ENCODE measurements at places on chromosomes 11 and 22.
A peak's percentile ranks its signal among the peaks of the same experiment; 100 is the strongest.

DNA sequence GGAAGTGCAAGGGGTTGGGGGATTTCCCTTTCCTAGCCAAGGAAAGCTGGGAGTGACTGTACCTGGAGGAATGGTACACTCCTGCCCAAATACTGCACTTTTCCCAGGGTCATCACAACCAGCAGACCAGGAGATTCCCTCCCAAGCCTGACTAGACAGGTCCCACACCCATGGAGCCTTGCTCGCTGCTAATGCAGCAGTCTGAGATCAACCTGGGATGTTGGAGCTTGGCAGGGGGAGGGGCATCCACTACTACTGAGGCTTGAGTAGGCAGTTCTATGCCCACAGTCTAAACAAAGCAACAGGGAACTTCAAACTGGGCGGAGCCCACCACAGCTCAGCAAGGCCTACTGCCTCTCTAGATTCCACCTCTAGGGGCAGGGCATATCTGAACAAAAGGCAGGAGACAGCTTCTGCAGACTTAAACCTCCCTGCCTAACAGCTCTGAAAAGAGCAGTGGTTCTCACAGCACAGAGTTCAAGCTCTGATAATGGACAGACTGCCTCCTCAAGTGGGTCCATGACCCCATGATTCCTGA lies 58.5 kb downstream of the SLC22A9 start:
- DNase-seq, result no peak

- no peak for DNase-seq
Observed at GRCh38 chr22:36232715-36233401, 6.5 kb downstream of the APOL2 start.

GRCh38 chr11:73383249-73384124 lies 7.3 kb downstream of the RELT start:
- no peak for DNase-seq

DNA sequence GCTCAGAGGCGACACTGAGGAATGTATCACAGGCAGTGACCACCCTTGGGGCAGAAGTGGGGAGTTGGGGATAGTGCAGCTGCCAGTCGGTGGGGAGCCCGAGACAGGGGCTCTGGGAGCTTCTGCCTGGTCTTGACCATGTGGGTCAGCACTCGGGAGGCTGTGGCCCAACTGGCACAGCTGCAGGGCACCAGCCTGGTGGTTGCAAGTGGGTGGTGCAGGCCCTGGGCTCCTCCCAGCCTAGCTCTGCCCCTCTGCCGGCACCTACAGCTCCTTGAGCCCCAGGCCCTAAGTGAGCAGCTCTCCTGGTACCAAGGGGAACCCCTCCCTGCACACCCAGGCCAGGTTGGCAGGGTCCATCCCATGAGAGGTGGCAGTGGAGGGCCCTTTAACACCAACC lies 12.6 kb upstream of the RASL10A start:
- no peak for DNase-seq

DNA sequence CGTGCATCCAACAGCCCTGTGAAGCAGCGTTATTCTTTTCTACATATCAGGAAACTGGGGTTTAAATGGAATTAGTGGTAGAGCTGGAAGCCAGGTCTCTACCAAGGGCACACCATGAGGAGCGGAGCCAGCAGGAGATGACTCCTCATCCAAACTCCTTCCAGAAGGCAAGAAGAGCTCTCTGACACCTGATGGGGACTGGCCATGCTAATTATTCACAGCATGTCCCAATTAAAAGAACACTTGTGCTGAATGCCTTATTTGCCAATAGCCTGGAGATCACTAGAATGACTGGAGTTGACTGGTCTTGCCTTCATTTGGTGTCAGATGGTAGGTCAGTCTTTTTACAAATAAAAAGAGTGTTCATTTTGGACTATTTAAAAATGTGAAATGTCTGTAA lies 32.9 kb upstream of the SLN start:
- DNase-seq, result no peak

GRCh38 chr11:64809781-64810241 lies 540 bp downstream of the MEN1 start:
- DNase-seq, result peak; percentile 10

GRCh38 chr11:128548649-128549255 lies 38.6 kb downstream of the ETS1 start:
- peak; percentile 44 for DNase-seq

DNA sequence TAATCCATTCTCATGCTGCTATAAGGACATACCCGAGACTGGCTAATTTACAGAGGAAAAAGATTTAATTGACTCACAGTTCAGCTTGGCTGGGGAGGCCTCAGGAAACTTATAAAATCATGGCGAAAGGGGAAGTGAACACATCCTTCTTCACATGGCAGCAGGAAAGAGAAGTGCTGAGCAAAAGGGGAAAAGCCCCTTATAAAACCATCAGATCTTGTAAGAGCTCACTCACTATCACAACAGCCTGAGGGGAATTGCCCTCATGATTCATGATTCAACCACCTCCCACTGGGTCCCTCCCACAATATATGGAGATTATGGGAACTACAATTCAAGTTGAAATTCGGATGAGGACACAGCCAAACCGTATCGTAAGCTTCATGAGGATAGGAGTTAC lies 3.8 kb upstream of the CYB5R2 start:
- peak; percentile 94 for DNase-seq

GRCh38 chr11:117840881-117841550 lies 16.5 kb upstream of the FXYD2 start:
- DNase-seq, result no peak

DNA sequence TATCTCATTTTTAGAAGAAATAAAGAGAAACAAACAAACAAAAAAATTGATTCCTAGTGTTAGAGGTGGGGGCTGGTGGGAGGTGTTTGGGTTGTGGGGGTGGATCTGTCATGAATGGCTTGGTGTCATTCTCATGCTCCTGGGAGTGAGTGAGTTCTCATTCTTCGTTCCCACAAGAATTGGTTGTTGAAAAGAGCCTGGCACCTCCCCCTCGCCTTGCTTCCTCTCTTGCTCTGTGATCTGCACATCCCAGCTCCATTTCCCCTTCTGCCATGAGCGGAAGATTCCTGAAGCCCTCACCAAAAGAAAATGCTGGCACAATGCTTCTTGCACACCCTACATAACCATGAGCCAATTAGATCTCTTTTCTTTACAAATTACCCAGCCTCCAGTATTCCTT lies 277.8 kb downstream of the ST3GAL4 start:
- DNase-seq, result peak; percentile 41

- no peak for DNase-seq
Observed at GRCh38 chr11:121576531-121576930, 123.8 kb upstream of the SORL1-AS1 start.

DNA sequence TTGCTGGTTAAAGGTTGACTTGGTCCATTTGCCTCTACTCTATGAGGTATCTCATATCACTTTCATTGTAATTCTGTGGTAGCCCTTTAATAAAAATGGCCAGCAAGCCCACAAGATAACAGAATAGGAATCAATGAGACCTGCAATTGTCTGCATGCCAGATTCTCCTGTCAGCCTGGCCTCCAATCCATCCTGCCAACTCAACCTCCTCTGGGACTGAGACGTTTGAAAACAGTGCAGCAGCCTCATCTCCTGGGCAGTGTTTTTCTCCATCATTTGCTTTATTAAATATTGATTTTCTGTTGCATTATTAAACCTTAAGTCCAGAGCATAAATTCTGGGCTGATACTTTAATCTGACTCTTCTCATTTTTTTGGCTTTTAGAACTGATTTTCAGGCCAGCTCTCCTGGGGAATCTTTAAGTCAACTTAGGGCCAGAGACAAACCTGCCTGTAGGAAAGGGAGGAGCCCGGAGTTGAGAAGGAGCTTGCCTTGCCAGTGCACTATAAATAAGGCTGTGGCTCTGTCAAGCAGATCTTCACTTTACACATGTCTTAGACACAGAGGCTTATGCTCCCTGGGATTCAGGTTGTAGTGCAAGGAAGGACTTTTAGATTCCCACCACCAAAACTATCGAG lies 798.0 kb downstream of the NTM start:
- no peak for DNase-seq

- DNase-seq, result no peak
Observed at GRCh38 chr11:79471071-79471844, 30.4 kb upstream of the TENM4 start.

GRCh38 chr11:1487091-1487850 lies 692 bp upstream of the MOB2 start:
- no peak for DNase-seq

DNA sequence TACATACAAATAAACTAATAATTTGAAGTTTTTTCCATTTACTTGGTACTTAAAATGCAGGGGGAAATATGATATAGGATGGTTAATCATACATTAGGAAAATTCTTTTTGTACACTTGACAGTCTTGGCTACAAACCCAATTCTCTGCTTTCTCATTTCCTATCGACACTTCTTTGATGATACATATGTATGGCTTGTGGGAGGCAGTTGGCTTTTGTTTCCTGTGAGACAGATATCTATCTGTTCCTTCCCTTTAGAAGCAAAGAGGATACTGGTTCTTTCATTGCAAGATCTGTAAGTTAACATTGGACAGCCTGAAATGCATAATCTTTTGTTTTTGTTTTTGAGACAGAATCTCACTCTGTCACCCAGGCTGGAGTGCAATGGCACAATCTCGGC lies 47.9 kb upstream of the ADORA2A start:
- peak; percentile 60 for DNase-seq

DNA sequence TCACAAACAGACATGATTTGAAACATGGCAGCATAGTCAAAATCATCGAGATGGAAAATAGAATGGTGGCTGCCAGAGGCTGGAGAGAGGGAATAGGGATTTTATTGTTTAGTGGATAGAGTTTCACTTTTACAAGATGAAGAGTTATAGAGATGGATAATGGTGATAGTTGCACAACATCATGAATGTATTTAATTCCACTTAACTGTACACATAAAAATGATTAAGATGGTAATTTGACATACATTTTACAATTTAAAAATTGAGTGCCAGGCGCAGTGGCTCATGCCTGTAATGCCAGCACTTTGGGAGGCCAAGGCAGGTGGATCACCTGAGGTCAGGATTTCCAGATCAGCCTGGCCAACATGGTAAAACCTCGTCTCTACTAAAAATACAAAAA lies 21.2 kb downstream of the TTC28 start:
- no peak for DNase-seq

DNA sequence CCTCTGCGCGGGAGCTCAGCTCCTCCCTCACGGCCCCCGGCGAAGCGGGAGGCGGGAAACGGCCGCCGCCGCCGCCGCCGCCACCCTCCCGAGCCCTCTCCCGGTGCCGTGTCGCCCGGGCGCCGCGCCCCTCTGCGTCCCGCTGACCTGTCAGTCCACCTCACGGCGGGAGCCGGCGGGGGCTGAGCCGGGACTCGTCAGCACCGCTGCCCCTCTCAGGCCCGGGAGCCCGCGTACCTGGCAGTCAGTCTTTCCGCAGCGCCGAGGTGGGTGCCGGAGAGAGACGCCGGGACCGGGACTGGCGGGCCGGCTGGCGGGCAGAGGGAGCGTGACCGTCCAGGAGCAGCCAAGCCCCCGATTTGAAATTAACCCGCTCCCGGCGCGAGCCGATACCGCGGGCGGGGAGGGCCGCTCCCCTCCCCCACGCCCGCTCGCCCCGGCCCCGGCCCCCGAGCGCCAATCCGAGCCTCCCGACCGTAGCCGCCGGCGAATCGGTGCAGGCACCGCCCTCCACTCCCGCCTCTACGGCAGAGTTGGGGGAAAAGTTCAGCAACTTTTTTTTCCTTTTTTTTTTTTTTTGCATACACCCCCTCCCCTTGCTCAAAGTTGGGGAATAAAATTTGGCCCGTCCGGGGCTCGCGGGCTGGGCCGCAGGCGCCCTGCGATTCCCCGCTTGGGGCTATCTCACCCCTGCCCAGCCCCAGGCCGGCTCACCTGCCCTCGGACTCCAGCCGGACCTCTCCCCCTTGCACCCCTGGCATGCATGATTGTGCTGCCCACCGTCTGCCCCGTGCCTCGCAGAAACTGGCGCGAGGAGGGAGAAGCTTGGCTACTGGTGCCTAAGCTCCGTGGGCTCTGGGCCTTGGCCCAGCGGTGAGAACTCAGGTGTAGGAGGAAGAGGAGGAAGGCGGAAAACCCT lies 774 bp upstream of the E2F8 start:
- DNase-seq, result peak; percentile 33

DNA sequence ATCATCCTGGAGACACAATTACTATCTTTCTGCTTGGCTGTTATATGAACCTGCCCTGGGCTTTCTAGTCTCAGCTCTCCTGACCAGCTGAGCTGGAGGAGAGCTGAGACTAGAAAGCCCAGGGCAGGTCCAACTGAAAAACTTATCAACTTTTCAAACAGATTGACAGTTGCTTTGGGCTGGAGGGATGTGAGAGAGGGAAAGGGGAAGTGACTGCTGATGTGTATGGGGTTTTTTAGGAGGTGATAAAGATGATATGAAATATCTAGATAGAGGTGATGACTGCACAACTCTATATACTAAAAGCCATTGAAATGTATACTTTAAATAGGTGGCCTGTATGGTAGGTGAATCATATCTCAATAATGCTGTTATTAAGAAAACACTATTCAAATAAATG lies 60.2 kb upstream of the CHRM4 start:
- no peak for DNase-seq

DNA sequence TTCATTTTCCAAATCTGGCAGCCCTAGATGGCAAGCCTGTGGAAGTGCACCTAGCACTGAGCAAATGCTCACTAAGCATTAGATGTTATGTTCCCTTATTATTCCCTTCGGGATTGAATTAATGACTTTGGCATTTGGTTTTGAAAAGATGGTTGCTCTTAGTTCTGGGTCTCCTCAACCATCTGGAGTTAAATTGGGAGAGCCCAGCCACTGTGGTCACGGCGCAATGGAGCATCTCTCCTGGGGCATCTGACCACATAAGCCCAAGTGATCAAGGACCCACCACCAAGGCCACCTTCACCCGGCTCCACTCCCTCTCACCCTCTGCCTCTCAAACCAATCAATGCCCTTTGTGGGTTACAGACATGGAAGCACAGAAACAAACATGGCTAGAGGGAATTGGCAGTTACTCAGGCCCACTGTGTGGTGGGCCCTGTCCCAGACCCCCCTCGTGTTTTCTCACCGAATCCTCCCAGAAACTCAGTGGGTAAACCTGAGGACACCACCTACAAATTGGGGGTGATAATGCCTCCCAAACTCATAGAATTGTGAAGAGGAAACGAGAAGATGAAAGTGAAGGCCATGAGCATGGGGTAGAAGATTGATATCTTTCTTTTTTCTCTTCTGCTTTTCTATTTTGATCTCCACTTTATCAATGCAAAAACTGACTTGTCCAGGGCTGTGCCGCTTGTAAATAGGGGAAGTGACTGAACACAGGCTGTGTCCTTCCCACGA lies 52.2 kb downstream of the IRAG1 start:
- DNase-seq, result no peak

GRCh38 chr11:121566279-121567168 lies 113.8 kb upstream of the SORL1-AS1 start:
- DNase-seq, result no peak

- no peak for DNase-seq
Observed at GRCh38 chr22:21103633-21104032, 57.9 kb downstream of the LRRC74B start.

GRCh38 chr22:42177891-42178336 lies 47.3 kb upstream of the CYP2D6 start:
- DNase-seq, result no peak
